WTC11 (cell line): ENCODE measurements at places on chromosomes 12 and 14. TPM values are rescaled to one million over a fixed set of nuclear protein-coding genes. Genes with fewer than 3 reads are reported as not detected.
A peak's percentile ranks its signal among the peaks of the same experiment; 100 is the strongest.

The KCNC2 gene
- total RNA-seq: not detected in 3 replicates

DNA sequence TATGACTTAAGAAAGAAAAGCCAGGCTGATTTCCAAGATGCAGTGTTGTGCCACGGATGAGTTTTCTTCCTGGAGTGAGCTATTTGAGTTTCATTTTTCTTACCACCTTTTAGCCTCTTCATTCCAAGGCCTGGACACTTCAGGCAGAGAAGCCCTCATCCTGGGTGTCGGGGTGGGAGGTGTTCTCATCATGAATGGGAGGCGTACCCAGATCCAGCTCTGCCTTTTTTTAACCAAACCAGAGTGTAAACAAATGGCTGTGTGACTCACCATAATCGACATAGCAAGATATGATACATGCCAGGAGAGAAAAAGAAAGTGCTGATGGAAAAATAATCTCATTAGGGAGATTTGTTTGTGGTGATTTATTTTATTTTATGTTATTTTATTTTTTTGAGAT is 79.9 kb downstream of the ARF6 start:
- peaks cover 13% of the 10 kb centered on the region for H3K4me1 ChIP-seq
- no peaks in the 10 kb centered on the region; the same call in 1 of the 2 replicates for H3K27me3 ChIP-seq
- H3K27ac ChIP-seq: no peak overlapping the region
- DNase-seq: no peak
- H3K36me3 ChIP-seq: no peaks in the 10 kb centered on the region
- H3K4me3 ChIP-seq: no peak overlapping the region

GRCh38 chr12:19387161-19387560 is 52.1 kb upstream of the AEBP2 start:
- peaks cover 3% of the 10 kb centered on the region; the same call in 1 of the 2 replicates for H3K4me1 ChIP-seq
- H3K36me3 ChIP-seq: no peaks in the 10 kb centered on the region
- no peaks in the 10 kb centered on the region for H3K27me3 ChIP-seq
- no peak overlapping the region for H3K4me3 ChIP-seq

The HOXC12 gene
- total RNA-seq: not detected in 3 replicates

- DNase-seq: no peak
- no peaks in the 10 kb centered on the region for H3K4me1 ChIP-seq
- H3K27ac ChIP-seq: no peak overlapping the region
- H3K27me3 ChIP-seq: no peaks in the 10 kb centered on the region
These were observed 26.5 kb downstream of the RAD51B start for GRCh38 chr14:67846029-67846610.

- H3K4me1 ChIP-seq: peaks cover 16% of the 10 kb centered on the region
- H3K36me3 ChIP-seq: no peaks in the 10 kb centered on the region
- no peak overlapping the region for H3K4me3 ChIP-seq
These were observed 4.0 kb downstream of the CLEC1A start for GRCh38 chr12:10094646-10095395.

The ABHD12B gene
- total RNA-seq: 145 to 156 TPM (median 146 TPM) in 3 replicates

DNA sequence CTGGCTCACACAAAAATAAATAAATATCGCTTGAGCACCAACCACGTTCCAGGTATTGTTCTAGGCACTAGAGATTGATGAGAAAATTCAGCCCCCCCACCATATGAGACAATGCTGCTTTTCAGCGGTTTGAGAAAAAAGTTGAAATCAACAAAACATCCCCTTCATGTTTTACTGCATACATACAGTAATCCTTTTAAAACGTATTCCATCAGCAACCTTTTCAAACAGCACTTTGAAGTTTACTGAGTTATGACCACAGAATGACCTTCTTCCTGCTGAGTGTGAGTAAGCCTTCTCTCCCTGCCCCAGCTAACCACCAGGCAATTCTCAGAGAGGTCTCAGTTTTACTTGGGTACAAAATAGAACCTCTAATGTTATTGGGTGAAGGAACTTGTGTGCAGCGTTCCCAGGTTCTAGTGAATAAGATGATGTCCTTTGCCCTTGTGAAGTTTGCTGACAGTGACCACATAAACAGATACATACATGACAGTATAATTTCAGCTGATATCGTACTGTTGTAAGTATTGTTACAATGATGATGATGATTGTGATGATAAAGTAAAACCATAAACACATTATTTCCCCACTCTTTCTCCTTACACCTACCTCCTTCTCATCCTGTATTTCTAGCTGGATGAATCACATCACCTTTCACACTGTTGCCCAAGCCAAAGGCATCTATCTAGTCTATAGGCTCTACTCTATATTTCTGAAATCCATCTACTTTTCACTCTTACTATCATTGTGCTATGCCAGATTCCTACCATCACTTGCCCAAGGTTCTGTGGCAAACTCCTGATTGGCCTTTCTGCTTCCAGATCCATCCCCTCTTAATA is 124.4 kb upstream of the KRR1 start:
- H3K4me3 ChIP-seq: no peak overlapping the region
- H3K4me1 ChIP-seq: peaks cover 58% of the 10 kb centered on the region
- H3K36me3 ChIP-seq: no peaks in the 10 kb centered on the region
- DNase-seq: no peak
- no peaks in the 10 kb centered on the region for H3K27me3 ChIP-seq

GRCh38 chr14:93765155-93765554 is 23.1 kb downstream of the PRIMA1 start:
- no peaks in the 10 kb centered on the region for H3K27me3 ChIP-seq
- H3K36me3 ChIP-seq: no peaks in the 10 kb centered on the region
- H3K4me1 ChIP-seq: peaks cover 18% of the 10 kb centered on the region
- no peak for DNase-seq
- no peak overlapping the region for H3K4me3 ChIP-seq

DNA sequence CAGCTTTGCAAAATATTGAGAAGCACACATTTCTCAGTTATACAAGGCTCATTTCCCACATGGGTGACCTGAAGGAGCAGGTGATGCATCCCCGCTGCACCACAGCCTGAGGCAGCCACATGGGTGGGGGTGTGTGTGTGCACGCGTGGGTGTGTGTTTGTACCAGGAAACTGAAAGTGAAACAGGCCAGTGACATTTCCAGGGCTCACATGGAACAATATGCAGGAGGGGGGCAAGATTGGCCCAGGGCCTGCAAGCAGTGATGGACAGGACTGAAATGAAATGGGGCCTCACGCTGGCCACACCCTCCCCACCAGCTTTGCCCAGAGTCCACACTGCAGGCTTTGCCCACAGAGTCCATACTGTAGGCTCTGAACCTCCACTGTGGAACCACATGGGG is 154.2 kb upstream of the PARP11 start:
- no peak overlapping the region for H3K4me3 ChIP-seq
- peaks cover 82% of the 10 kb centered on the region for H3K4me1 ChIP-seq
- DNase-seq: no peak
- H3K36me3 ChIP-seq: peaks cover 14% of the 10 kb centered on the region
- peak overlapping the region; percentile 99; the same call in 1 of the 2 replicates for H3K27ac ChIP-seq

The SERPINA5 gene
- total RNA-seq: 1.5 to 3.2 TPM (median 2.2 TPM) in 3 replicates

- peaks cover 1% of the 10 kb centered on the region for H3K36me3 ChIP-seq
- no peaks in the 10 kb centered on the region for H3K27me3 ChIP-seq
- H3K4me3 ChIP-seq: no peak overlapping the region
- DNase-seq: no peak
- peaks cover 11% of the 10 kb centered on the region for H3K4me1 ChIP-seq
- H3K27ac ChIP-seq: no peak overlapping the region; the same call in 1 of the 2 replicates
These were observed 91.8 kb downstream of the KIF21A start for GRCh38 chr12:39351153-39351552.

DNA sequence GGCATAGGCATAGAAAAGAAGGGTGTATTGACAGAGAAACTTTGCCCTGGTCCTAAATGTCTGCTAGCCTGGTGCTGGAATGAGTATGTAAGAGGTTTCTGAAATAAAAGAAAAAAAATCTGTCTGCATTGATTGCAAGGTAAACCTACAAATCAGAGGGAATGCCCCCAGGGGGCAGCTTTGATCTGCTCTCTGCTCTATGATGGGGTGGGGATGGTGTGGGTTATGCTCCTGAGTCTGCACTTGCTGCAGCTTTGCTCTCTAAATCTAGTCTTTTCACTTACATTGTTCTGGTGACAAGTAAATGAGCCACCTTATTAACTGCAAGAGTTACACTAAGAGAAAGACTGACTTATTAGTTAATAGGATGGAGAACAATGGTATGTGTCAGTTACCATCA is 468.4 kb upstream of the STXBP6 start:
- no peak overlapping the region for H3K4me3 ChIP-seq
- H3K36me3 ChIP-seq: peaks cover 5% of the 10 kb centered on the region; the same call in 1 of the 2 replicates
- no peaks in the 10 kb centered on the region for H3K27me3 ChIP-seq
- peaks cover 17% of the 10 kb centered on the region for H3K4me1 ChIP-seq

GRCh38 chr14:93888995-93889394 is 38.1 kb upstream of the FAM181A start:
- peaks cover 6% of the 10 kb centered on the region for H3K27me3 ChIP-seq
- no peak overlapping the region for H3K4me3 ChIP-seq
- H3K36me3 ChIP-seq: no peaks in the 10 kb centered on the region
- H3K4me1 ChIP-seq: peaks cover 29% of the 10 kb centered on the region
- DNase-seq: no peak
- H3K27ac ChIP-seq: no peak overlapping the region

DNA sequence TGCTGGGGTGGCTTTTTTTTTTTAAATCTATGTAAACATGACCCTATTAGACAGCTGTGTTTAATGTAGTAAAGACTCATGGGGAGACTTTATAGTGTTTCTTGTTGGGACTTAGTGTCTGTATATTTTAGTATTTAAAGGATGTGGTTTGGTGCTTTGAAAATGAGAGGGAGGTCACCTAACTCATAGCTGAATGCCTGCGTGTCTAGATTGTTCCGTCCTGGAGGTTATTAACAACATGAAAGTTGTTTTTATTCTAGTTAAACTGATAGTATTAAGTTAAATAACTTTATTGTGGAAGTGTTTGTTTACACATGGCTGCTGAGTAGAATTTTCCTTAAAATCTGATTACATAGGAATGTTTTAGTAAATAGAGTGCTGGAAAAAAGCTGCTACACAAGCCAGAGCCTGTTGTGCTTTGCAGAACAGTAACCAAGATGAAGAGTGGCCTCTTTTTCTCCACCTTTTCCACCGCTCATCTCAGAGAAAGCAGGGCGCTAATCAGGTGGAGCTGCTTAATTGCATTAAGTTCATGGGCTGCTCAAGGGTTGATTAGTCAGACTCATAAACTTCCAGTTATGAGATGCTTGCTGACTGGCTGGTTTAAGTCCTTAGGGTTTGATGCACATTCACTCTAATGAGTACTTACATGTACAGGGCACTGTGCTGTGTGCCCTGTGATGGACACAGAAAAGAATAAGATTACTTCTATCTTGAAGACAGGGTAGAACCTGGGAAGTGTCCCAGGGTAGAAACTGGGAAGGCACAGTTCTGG is 62.7 kb downstream of the FBXO34 start:
- H3K4me1 ChIP-seq: peaks cover 18% of the 10 kb centered on the region
- no peak overlapping the region for H3K27ac ChIP-seq
- no peak overlapping the region for H3K4me3 ChIP-seq
- H3K27me3 ChIP-seq: no peaks in the 10 kb centered on the region
- DNase-seq: no peak

- DNase-seq: no peak
- no peak overlapping the region for H3K4me3 ChIP-seq
- peaks cover 4% of the 10 kb centered on the region; the same call in 1 of the 2 replicates for H3K27me3 ChIP-seq
- no peak overlapping the region for H3K27ac ChIP-seq
- 0 out of 2 replicates have a peak, but pooled peaks cover 4% of the 10 kb centered on the region for H3K4me1 ChIP-seq
These were observed 103.8 kb upstream of the C14orf180 start for GRCh38 chr14:104475802-104476201.

DNA sequence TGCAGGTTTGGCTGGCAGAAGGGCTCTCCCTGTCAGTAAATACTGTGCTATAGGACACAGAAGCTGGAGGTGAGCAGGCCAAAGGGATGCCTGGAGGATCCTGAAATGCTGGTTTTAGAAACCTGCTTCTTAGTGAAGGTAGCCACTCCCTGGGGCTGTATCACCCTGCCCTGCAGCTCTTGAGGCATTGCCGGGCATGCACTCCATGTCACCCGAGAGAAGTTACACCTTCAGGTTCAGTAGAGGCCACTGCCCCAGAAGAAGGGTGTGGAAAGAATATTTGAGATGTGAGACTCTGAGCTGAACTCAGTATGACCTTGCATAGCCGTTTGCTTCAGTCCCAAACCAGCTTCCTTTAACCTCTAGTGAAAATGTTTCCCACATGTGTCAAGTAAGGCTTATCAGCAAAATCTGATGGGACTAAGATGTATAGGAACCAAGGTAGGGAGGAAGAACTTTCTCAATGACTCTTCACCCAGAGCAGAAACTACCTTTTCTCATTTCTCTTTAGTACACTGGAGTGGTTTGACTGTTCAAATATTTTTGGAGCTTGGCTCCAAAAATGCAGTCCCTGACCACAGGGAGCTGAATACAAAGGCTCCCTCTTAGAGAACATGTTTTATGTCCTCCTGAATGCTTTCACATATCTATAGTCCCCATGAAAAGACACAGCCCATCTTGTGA is 164.5 kb upstream of the DYRK2 start:
- peaks cover 8% of the 10 kb centered on the region; the same call in 1 of the 2 replicates for H3K27me3 ChIP-seq
- H3K4me1 ChIP-seq: peaks cover 6% of the 10 kb centered on the region
- no peak for DNase-seq
- H3K36me3 ChIP-seq: peaks cover 18% of the 10 kb centered on the region
- no peak overlapping the region for H3K27ac ChIP-seq

The PCED1B gene
- total RNA-seq: 5.9 to 6.7 TPM (median 6.6 TPM) in 3 replicates

GRCh38 chr14:56008150-56008549 is 110.1 kb upstream of the PELI2 start:
- H3K36me3 ChIP-seq: peaks cover 16% of the 10 kb centered on the region
- no peak overlapping the region for H3K4me3 ChIP-seq
- no peaks in the 10 kb centered on the region; the same call in 1 of the 2 replicates for H3K27me3 ChIP-seq
- no peak overlapping the region for H3K27ac ChIP-seq
- H3K4me1 ChIP-seq: peaks cover 26% of the 10 kb centered on the region
